Muscle of leg (tissue), 16 donors: ENCODE measurements at places on chromosomes 6 and 20.

DNA sequence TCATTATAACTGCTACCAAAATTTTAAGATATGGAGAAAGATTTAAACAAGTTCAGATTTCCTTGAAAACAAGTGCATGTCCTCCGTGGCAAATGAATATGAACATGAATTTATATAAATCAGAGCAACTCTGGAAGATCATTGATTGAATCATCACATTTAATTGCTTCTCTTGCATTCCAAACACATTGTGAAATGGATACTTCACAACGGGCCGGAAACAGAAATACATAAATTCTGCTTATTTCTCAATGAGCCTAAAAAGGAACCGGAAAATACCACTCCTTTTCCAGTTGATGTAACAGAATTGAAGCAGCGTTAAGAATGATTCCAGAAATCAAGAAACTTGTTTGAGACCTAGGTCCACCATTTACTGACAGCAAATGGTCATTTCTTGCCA lies 134.6 kb upstream of the BTN3A2 start:
- DNase-seq, result no peak

DNA sequence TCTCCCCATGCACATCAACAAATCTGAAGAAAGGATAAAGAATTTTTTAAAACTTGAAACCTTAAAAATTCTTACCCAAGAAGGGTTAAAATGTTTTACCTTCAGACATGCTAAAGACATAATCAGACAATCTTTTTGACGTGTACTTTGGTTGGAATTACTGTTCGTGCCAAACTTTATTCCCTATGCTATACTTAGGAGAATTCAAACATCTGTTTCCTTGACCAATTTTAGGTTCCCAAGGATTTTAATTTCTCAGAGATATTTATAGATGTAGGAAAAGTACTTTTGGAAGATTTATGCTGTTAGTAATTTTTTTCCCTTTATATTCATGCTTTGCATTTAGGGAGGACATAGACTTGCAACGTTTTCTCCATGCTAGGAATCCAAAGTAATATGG lies 108.4 kb downstream of the AFG1L start:
- peak; percentile 90 for DNase-seq

DNA sequence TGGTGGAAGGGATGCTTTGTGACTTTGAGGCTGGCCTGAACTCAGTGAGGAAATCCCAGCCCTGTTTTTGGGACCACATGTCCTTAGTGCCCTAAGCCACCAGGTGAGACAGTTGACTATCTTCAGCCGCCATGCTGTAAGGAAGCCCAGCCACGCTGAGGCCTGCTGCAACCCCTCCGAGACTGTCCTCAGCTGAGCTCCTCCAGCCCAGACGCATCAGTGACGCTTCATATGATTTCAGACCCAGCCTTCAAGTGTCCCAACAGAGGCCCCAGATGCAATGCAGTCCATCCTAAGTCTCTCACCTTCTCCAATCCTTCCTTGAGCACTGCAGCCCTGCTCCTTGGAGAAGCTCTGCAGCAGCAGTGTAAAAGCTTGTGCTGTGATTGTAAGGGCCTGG lies 76.2 kb downstream of the NINL start:
- DNase-seq, result no peak

DNA sequence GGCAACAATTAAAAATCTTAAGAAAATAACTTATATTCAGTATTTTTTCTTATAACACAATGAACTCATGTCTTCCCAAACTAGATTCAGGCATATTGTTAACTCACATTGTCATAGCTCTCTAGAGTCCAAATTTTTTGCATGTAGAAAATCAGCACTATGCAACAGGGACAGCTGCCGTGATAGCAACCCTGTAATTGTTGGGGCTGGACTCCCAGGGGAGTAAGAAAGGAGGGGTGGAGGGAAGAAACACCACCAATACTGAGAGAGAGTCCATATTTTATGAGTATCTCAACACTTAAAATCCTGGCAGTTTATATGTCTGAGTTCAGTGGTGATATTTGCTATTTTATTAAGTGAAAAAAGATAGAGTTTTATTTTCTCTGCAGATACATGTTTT lies 89.6 kb upstream of the HS3ST5 start:
- DNase-seq, result peak; percentile 25

- DNase-seq, result peak; percentile 23
Measured at GRCh38 chr6:55636406-55637102, 57.6 kb upstream of the HMGCLL1 start.

GRCh38 chr20:32155017-32155981 lies 45.8 kb downstream of the TM9SF4 start:
- peak; percentile 85 for DNase-seq

DNA sequence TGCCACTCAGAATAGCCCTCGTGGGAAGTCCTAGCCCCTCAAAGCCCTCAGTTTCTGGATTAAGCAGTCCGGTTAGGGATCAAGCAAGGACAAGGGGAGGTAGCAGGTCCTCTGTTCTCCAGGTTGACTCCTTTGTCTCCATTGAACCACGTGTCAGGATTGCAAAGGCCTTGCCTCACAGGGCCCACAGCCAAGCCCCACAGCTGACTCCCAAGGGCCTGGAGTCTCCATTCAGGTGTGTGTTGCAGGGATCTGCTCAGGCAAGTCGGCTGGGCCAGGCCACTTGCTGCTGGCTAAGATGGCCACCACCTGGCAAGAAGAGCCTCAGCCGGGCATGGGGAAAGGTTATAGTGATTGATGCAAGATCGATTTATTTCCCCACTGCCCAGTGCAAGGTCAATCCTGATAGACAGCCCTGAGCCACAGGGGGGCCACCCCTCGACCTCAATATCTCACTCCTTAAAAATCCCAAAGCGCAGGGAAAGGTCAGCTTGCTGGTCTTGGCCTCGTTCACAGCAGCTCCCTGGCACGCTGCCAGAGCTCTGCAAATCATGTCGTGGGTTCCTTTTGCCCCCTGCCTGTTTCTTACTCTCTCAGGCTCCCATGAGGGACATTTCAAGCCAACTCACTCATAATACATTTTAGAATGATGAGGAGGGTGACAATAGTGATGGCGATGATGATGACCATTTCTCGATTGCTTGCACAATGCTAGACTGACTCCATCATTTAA lies 75.9 kb downstream of the EDN3 start:
- DNase-seq, result no peak

GRCh38 chr20:58908221-58908620 lies 55.7 kb downstream of the GNAS start:
- no peak for DNase-seq

DNA sequence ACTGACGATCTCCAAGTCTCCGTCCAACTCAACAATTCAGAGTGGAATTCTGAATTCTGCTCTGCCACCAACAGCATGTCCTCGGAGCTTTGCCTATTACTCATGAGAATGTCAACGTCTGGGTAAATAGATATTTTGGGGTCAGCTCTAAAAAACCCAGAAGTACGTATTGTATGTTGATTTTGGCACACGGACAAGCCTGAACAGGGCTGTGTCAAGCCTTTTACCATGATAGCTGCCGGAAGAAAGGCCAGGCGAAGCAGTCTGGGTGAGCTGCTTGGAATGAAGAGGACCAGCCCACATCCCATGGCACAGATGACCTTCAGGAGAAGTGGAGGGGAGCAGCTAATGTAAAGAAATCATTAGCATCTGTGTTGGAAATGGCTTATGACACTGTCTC lies 88.0 kb upstream of the JAG1 start:
- no peak for DNase-seq

GRCh38 chr20:50580016-50580747 lies 70.0 kb downstream of the PTPN1 start:
- DNase-seq, result peak; percentile 64

DNA sequence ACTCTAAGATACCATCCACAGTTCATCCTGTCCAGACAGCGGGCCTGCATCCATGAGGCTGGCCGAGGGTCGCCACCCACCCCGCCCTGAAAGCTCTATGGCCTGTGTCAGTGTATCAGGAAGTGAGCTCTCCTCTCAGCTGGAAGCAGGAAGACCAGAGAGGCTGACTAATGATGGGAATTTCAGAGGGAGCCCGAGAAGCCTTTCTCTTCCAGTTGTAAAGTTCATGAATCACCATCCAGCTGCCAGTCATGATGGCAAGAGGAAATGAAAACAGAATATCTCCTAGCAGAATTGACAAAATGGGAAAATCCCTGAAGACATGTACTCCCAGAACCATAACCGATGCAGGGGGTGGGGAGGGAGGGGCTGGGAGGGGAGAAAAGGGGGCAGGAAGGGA lies 109.6 kb upstream of the RPS6KA2 start:
- DNase-seq, result no peak

DNA sequence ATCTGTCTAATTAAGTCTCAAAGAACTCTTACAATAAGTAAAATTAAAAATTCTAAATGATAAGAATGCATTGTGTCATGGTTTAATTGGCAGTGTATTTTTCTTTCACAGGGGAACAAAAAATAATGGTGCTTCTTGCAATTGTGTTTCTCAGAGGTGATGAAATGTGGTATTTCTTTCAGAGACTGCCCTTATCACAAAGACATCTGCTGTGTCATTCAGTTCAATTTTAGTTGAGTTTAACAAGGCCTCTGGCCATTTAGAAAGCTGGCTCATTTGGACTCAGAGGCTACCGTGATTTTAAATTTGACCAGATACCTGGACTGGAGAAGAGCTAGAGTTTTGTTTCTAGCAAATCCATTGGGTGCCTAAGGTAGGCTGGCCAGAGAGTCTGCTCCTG lies 23.6 kb upstream of the ZNF831 start:
- DNase-seq, result no peak

DNA sequence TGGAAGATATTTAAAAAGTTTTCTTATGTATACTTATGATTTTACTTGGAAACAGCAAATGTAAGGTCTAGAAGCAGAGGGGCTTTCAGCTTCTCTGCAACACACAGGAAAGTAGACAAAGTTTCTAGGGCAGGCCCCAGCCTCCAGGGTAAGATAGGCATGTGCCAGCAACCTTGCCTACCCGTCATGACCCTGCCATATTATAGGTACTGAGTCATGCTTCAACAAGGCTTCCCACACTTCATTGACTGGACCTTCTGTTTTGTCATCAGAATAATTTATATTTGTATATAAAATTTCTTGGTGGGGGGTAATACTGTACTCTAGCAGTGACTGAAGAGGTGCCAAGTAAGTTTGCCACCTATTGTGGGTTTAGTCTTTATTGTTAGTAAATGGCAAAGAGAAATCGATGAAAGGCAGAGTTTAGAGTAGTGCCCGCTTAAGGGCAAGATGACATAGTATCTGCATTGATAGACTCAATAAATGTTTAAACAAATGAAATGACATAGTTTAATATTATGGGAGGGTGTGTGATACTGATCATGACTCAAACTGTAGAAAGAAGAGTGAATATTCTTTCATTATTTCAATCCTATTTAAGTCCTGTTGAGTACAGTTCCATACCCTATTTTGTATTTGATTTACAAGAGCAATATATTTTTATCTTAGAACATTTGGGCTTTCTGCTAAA lies 95.6 kb downstream of the JARID2 start:
- DNase-seq, result no peak

- no peak for DNase-seq
Measured at GRCh38 chr20:14644306-14645097, 307.1 kb upstream of the FLRT3 start.

DNA sequence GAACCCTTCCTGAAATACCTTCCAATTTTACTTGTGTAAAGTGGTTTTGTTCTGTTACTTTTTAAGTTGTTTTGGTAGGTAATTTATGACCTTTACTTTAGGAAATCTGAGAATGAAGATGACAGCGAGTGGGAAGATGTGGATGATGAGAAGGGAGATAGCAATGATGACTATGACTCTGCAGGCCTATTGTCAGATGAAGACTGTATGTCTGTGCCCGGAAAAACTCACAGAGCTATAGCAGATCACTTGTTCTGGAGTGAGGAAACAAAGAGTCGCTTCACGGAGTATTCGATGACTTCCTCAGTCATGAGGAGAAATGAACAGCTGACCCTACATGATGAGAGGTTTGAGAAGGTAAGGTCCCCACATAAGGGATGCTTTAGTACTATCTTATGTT lies 6.6 kb upstream of the ZC2HC1B start:
- no peak for DNase-seq

GRCh38 chr6:148924226-148925012 lies 177.6 kb downstream of the UST start:
- DNase-seq, result no peak

DNA sequence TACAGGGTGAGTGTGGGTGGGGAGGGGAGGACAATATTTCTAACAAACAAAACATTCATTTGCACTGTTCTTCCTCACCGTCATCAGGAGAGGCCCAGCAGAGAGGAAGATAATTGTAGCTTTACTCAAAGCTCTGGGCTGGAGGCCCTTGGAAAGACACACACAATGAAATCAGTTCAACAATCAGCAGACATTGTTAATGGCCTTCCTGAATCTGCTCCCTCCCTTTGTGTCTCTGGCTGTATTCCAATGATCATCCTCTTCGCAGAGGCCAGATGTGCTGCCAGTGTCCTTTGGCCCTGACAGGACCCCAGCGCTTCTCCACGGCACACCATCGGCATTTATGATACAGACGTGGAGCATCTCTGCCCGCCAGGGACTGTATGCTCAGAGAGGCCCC lies 44.6 kb upstream of the LRFN2 start:
- no peak for DNase-seq

- DNase-seq, result peak; percentile 49
Measured at GRCh38 chr20:57838670-57839151, 128.9 kb upstream of the PMEPA1 start.
